Smooth muscle cell of bladder (primary cell): ENCODE measurements at places on chromosomes 12 and 14. TPM values are rescaled to one million over a fixed set of nuclear protein-coding genes. Genes with fewer than 3 reads are reported as not detected.

LRP1-AS gene
- total RNA-seq, result not detected in 2 replicates

PRPH gene
- total RNA-seq, result 0.28 and 0.46 TPM in 2 replicates

MYBPC1 gene
- not detected in 2 replicates for total RNA-seq

FKBP3 gene
- total RNA-seq, result 19.8 and 22.9 TPM in 2 replicates

BRF1 gene
- total RNA-seq, result 32.6 and 34.5 TPM in 2 replicates

NAV3 gene
- total RNA-seq, result 42.1 and 57.8 TPM in 2 replicates

PPP4R4 gene
- total RNA-seq, result 1.7 and 4.1 TPM in 2 replicates

MAGOHB gene
- total RNA-seq, result 16.4 and 22.8 TPM in 2 replicates

DDHD1 gene
- 16.5 and 18.2 TPM in 2 replicates for total RNA-seq

TMEM119 gene
- 44.5 and 62.7 TPM in 2 replicates for total RNA-seq

HOTAIR gene
- total RNA-seq, result 0.09 and 0.28 TPM in 2 replicates

CHST11 gene
- total RNA-seq, result 2.4 and 3.6 TPM in 2 replicates

BDKRB1 gene
- 31.6 and 33.1 TPM in 2 replicates for total RNA-seq

DNAI7 gene
- total RNA-seq, result 0.18 and 0.43 TPM in 2 replicates

AQP2 gene
- not detected in 2 replicates for total RNA-seq

ANKS1B gene
- total RNA-seq, result 0.37 and 0.43 TPM in 2 replicates

HOXC11 gene
- under 0.01 and 0.14 TPM in 2 replicates for total RNA-seq

EID3 gene
- total RNA-seq, result 7.1 and 12.3 TPM in 2 replicates

IFNG-AS1 gene
- not detected in 2 replicates for total RNA-seq

GPHN gene
- 6.5 and 8.1 TPM in 2 replicates for total RNA-seq
